ENCODE measurements at places on chromosomes 7 and 10.

GRCh38 chr10:110324201-110324804, 19.6 kb upstream of the SMNDC1 start:
- no peak for DNase-seq

DNA sequence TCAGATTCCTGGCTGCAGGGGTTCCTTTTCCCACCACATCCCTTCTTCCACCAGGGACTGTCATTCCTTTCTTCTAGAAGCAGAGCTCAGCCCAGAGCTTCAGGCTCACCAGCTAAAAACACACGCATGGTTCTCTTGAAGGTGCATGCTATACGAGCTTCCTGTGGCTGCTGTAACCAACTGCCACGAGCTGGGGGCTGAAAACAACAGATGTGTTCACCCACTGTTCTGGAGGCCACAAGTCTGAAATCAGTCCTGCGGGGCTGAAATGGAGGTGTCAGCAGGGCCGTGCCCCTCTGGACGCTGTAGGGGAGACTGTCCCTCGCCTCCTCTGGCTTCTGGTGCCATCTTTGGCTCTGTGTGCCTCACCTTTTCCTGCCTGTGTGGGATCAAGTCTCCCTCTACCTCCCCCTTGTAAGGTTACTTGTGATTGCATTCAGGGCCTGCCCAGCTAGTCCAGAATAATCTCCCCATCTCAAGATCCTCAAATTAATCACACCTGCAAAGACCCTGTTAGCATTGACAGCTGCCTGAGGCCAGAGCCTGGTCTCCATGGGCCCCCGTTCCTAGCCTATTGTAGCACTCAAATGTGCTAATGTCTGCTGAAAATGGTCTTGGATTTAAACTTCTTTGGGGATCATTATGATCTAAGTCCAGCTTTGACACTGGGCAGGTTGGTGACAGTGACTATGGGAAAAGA, 13.7 kb downstream of the RAB19 start:
- DNase-seq: peak; percentile 63

GRCh38 chr7:42070068-42070467, 166.9 kb downstream of the GLI3 start:
- no peak for DNase-seq

GRCh38 chr10:127600479-127600878, 51.4 kb downstream of the NPS start:
- no peak for DNase-seq

DNA sequence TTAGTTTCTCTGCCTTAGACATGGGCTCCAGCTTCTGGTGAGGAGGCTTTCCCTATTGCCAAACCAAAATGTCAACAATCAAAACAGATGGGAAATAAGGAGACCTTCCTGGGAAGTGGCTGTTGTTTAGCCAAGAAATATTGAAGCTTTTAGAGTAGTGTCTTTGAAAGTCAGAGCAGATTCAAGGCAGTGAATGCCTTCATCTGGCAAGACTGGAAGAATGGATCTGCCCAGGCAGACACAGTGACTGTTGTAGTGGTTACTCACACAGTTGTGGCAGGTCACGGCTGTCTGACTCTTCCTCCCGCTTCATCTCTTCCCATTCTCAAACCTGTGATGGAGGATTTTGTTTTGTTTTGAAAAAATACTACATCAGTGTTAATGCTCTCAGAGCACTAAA, 154.1 kb upstream of the ADO start:
- no peak for DNase-seq

GRCh38 chr7:1807821-1808600, 137.9 kb downstream of the ELFN1 start:
- DNase-seq: no peak

DNA sequence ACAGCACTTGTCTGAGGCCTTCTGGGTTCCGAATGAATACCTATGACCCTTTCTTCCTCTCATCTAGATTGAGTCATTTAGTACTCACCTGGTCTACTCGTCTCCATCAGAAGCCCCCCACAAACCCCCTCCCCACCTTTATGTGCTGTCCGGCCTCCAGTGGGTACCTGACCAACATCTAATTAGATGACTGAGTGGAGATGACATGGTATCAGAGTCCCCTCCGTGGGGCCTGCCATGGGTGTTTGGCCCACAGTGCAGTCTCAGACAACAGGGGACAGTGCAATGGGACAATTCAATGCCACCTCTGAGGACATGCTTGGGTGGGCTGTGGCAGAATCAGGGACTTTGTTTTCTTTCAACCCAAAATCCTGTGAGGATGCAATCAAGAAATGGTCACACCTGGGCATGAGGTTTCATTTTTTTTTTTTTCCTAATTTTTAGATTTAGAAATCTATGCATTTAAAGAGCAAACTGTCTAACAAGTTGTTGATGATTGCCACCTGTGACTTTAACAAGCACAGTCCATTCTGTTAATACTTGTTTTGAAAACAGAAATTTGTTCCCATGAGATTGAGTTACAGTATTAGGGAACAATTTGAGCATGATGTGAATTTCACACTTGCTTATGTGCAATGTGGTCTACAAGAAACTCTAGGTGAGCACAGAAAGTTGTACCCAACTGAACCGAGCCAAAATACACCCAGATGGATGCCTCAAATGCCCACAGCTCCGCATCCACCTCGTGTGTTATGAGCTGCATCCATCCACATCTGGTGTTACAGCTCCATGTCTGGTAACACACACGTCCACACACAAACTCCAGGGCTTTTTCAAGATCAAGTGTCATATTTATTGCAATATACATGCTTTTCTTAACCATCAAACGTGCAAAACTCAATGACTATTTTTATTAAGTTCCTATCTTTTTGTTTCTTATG, 27.5 kb downstream of the GPRIN2 start:
- DNase-seq: no peak

DNA sequence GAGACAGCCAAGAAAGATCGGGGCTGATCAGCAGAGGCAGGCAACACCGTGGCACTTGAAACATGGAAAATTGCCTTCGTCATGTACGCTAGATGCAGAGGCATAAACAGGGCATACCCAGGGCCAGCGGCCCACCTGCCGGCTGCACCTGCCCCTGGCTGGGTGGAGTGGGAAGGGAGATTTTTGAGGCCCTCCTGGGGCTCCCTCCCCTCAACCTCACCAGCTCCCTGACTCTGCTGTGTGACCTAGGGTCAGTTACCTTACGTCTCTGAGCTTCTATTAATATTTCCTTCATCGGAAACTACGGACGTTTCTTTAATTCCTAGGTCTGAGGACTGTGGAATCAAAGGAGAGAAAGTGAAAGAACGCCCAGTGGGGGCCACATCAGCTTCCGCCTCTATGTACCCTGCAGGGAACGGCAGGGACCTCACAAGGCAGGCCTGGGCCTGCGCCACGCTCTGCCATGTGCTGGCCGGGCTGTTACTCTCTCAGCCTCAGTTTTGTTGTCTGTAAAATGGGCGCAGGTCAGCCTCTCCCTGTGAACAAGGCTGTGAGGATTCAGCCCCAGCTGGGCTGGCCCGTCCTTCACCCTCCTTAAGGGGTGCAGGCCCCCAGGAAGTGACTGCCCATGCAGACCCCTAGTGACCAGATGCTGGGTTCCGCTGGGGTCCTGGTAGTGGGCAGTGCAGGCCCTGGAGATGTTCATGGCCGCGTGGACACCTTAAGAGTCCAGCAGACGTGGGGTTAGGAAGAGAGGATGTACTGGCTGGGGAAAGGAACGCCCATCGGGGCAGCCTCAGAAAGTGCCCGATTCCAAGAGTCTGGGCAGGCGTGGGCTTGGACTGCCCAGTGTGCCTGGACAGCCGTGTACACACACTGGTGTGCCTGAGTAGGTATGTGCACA, 22.7 kb downstream of the ELFN1 start:
- DNase-seq: no peak

DNA sequence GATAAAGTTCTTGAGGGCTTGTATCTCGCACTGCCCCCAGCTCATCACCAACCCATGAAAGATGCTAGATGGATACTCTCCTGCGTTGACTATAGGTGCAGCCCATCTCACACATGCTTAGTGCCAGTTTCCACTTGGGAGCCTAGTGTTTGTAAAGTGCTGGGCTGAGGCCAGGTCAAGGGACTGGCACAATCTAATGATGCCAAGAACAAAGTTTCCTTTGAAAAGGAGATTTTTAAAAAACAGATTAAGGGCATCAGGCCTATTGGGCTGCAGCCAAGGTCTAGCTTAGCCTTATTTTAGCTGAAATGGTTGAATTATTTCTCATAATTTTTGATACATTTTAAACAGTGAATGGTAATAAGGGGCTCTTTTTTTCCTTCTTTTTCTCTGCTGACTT, 259.0 kb downstream of the ADRA2A start:
- DNase-seq: no peak

DNA sequence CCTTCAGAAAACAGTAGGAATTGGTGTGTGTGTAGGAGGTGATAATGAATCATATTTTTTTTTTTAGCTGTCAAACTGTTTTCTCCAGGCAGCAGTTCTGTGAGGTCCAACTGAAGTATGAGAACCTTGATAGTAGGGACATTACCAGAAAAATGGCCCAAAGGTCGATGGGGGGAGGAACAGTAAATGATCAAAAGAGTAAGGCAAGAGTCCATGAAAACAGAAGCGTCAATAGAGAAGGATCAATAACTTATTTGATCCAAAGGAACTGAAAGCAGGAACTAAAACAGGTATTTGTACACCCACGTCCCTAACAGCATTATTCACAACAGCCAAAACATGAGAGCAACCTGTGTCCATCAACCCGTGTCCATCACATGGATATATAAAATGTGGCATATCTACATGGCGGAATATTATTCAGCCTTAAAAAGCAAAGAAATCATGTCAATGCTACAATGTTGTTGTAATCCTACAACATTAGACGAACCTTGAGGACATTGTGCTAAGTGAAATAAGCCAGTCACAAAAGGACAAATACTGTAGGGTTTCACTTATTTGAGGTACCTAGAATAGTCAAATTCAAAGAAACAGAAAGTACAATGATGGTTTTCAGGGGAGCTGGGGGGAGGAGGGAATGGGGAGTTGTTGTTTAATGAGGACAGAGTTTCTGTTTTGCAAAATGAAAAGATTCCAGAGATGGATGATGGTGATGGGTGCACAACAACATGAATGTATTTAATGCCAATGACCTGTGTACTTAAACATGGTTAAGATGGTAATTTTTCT, 214.0 kb upstream of the KLF14 start:
- DNase-seq: no peak

GRCh38 chr10:130545122-130545521, 408.9 kb downstream of the GLRX3 start:
- no peak for DNase-seq

DNA sequence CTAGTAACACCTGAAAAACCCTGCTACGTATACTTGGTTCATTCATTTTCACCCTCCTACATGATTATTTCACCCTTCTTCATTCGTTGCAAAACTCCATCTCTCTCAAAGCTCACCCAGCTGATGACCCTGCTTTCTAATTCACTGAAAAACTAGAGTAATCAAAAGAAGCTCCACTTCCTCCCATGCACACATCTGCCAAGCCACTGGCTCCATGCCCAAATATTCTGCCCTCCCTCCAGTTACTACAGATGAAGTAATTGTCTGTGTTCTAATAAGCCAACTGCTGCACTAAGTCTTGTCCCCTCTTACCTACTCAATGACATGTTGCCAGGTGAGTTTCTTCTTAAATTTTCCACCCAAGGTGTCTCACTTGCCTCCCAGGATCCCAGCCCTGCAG, 96.9 kb upstream of the CCDC71L start:
- peak; percentile 31 for DNase-seq

- DNase-seq: no peak
Observed at GRCh38 chr10:61852261-61852660, 49.2 kb upstream of the ARID5B start.

GRCh38 chr7:51316262-51316665, 345 bp downstream of the COBL start:
- no peak for DNase-seq

GRCh38 chr10:22704471-22704911, 9.9 kb downstream of the PIP4K2A start:
- no peak for DNase-seq

GRCh38 chr10:132054564-132054963, 11.2 kb upstream of the JAKMIP3 start:
- no peak for DNase-seq

DNA sequence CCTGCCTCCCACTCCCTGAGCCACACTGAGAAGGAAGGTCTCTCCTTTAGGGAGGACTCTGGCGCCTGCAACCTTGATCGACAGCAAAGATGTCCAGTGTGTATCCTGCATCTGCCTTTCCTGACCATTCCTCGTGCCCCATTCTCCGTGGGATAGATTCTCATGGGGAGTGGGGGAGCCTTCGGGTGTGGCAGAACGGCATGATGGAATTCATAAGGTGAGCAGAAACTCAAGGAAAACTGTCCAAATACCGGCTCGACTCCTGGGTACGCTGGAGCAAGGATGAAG, 636 bp upstream of the RARRES2 start:
- no peak for DNase-seq

DNA sequence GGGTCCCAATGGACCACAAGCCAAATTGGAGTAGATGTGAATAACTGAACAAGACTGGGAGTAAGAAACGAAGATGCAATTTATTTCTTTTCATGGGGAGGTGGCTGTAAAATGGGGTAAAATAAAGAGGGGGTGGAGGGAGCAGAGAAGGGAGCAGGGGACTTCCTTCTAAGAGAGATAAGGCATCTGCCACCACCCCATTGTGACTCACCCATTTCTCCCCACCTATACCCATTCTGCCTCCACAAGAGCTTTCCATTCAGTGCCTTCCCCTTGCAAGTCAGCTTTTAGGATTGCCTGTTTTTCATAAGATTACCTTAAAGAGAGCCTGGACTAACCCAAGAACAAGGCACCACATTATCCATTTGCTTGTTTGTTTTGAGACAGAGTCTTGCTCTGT, 87.1 kb upstream of the PAX2 start:
- DNase-seq: no peak

GRCh38 chr10:20806487-20806886, 90.6 kb downstream of the NEBL start:
- no peak for DNase-seq

GRCh38 chr7:123355576-123356190, 155.9 kb upstream of the SLC13A1 start:
- no peak for DNase-seq

DNA sequence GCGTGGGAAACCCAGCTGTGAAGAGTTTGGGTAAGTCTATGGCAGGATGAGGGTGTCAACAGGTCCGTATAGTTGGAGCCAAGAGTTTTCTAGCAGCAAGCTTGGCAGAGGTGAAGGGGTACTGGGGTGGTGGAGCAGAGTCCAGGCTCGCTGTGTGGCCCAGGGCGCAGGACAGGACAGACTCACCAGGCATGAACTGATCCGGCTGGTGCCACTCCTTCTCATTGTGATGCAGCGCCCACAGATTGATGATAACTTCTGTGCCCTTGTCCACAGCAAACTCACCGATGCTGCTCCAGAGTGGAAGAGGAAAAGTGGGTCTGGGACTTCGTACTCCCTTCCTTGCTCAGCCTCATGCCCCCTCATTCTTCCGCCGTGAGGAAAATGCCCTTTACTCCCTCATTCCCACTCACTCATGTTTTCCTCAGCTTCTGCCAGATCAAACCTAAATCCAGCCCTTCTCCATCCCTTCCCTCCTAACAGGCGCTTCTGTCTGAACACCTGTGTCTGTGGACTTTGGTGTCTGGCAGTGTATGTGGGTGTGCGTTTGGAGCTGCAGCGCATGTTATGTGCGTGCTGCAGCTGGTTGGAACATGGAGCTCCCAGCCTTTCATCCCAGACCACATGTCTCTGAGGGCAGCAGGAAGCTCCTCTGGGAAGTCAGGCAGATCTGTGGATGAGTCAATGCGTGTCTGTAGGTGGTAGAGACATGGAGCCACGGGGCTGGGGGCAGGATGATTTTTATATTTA, 5.7 kb downstream of the CYP17A1 start:
- no peak for DNase-seq

GRCh38 chr7:35728412-35729060, 33.6 kb upstream of the HERPUD2 start:
- DNase-seq: no peak

GRCh38 chr10:122441961-122442360, 12.5 kb upstream of the ARMS2 start:
- no peak for DNase-seq

GRCh38 chr10:43215758-43216455, 51.0 kb downstream of the RASGEF1A start:
- DNase-seq: no peak

All from Jurkat, Clone E6-1 (cell line).